ENCODE measurements at places on chromosomes 12 and 14. TPM values are rescaled to one million over a fixed set of nuclear protein-coding genes. Genes with fewer than 3 reads are reported as not detected.

CALCOCO1 gene
- total RNA-seq = 39.2 TPM

HOXC11 gene
- total RNA-seq = not detected

HOXC4 gene
- total RNA-seq = 27.9 TPM

KRT73 gene
- total RNA-seq = 0.06 TPM

SERPINA3 gene
- total RNA-seq = 9.2 TPM

POU6F1 gene
- total RNA-seq = 2.7 TPM

GDF3 gene
- 49.4 TPM for total RNA-seq

MMP19 gene
- 2.2 TPM for total RNA-seq

SLC5A8 gene
- total RNA-seq = not detected

AQP2 gene
- 0.09 TPM for total RNA-seq

CCDC92 gene
- 25.8 TPM for total RNA-seq

RPL10L gene
- not detected for total RNA-seq

GLIPR1L1 gene
- total RNA-seq = 0.81 TPM

CLEC1A gene
- not detected for total RNA-seq

IFI27 gene
- 795 TPM for total RNA-seq

CKAP4 gene
- 47.1 TPM for total RNA-seq

B3GNT4 gene
- total RNA-seq = 1.7 TPM

IL22 gene
- not detected for total RNA-seq

HEBP1 gene
- total RNA-seq = 16.5 TPM

ANKS1B gene
- 4.4 TPM for total RNA-seq

LHX5 gene
- 0.09 TPM for total RNA-seq

CMAS gene
- total RNA-seq = 30.2 TPM

CIROP gene
- total RNA-seq = 0.41 TPM
